ENCODE measurements at places on chromosomes 13 and 19.

- no peak for DNase-seq
Observed at GRCh38 chr13:74979703-74980102, 502.3 kb downstream of the TBC1D4 start.

DNA sequence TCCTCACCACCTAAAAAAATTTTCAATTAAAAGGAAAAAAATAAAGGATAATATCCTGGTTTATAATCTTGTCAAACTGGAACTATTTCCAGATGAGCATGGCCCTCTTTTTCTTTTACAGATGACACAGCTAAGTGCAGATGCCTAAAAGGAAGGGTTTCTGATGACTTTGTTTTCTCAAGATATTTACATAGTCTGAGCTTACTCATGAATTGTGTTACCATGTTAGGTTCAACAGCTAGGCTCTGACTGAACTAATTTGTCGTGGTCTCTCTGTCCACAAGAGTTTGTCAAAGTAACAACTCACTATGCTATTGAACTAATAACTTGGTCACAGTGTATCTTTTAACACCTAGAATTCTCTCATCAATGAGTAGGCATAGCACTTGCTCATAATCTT, 780.8 kb downstream of the GPC5 start:
- no peak for DNase-seq

DNA sequence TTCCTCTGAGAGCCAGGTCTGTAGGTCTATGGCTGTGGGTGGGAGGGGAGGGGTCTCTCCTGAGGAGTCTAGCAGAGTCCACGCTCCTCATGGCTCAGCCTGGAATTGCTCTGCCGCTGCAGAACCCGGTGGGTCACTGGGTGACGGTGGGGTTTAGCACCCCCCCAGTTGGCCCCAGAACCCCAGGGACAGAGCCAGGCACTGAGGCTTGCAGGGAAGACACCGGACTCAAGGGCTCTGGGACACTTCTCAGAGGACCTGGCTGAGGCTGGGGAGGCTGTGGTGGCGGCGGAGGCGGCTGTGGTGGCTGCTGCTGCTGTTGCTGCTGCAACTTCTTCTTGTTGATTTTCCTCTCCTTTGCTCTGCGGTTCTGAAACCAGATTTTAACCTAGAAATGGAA, 6.1 kb downstream of the CDX2 start:
- no peak for DNase-seq

DNA sequence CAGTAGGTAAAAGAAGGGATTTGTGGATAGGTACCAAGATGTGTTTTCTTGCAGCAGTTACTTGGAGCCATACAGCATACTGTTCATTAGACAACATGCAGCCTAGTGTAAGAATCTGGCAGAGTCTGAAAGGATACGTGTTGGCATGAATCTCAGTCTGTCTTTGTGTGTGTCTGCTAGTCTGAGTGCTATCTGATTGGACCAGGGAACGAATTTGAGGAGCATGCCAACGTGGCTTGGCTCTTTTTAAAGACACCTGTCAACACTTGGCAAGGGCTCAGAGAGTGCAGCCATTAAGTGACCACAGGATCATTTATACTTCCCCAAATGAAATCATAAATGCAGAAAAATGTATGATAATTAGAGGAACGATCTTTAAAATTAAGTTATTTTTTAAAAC, 27.6 kb upstream of the ATXN8OS start:
- DNase-seq: no peak

- no peak for DNase-seq
Observed at GRCh38 chr19:40626918-40627317, 25.7 kb downstream of the LTBP4 start.

- no peak for DNase-seq
Observed at GRCh38 chr19:4501691-4502090, 16.6 kb downstream of the PLIN4 start.

- no peak for DNase-seq
Observed at GRCh38 chr13:68214691-68215415, 984.7 kb upstream of the PCDH9 start.

- no peak for DNase-seq
Observed at GRCh38 chr19:30204721-30205120, 167.5 kb upstream of the ZNF536 start.

DNA sequence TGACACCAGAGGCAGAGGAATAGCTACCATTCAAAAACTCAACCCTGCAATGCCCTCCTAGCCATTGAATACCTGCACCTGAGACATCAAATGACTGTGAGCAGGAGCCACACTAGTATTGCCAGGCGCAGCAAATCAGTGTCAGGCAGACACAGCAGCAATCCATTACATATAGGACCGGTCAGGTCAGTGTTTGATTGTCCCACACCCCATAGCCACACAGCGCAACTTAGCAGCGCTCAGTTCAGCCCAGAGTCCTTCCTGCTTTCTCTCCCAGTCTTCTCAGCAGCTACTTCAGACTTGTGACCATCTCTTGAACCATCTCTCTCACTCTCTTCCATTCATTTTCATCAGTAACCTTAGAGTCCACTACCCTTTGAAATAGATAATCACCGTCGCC, 181.6 kb upstream of the GPR12 start:
- DNase-seq: no peak

DNA sequence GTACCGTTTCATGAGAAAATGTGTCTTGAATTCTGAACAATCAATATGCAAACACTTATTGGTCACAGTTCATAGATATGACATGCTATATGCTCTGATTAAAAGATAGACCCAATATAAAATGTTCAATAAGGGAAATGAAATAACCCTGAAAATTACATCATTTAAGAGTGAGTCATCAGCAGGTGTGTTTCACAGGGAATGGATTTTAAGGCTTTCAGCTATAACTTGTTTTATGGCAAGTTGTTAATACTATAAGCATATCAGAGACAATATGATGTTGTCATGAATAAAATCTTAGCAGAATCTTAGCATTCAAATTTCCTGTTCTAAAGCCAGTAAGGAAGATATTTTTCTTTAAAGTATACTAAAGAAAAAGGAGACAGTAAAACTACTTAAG, 483.4 kb upstream of the PCDH9 start:
- DNase-seq: no peak

- DNase-seq: no peak
Observed at GRCh38 chr13:42041684-42042035, 6.8 kb upstream of the DGKH start.

DNA sequence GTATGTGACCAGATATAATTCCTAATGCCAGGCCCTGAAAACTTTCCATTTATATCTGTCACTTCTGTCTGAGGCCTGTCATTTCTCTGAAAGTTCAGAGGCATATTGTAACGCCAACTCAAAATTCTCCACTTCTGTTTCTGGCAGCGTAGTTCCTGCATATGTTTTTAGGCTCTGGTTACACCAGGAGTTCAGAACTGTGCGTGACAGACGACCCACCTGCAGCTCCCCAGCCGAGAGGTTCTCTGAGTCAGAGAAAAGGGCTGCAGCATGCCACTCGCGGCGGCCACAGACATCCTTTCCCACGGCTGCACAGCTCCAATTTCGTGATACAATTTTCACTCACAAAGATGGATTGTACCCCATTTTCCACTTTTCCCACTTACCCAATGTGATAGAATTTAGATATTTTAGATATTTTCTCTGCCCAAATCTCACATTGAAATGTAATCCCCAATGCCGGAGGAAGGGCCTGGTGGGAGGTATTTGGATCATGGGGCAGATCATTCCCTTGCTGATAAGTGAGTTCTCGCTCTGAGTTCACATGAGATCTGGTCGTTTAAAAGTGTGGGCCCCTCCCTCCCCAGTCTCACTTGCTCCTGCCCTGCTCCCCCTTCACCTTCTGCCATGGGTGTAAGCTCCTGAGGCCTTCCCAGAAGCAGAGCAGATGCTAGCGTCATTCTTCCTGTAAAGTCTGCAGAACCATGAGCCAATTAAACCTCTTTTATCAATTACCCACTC, 308.1 kb downstream of the LIG4 start:
- DNase-seq: no peak

GRCh38 chr13:111230385-111230930, 90.0 kb upstream of the TEX29 start:
- DNase-seq: no peak

GRCh38 chr13:80436571-80437169, 95.7 kb upstream of the SPRY2 start:
- no peak for DNase-seq

GRCh38 chr13:78772933-78773332, 114.0 kb upstream of the OBI1 start:
- DNase-seq: no peak

DNA sequence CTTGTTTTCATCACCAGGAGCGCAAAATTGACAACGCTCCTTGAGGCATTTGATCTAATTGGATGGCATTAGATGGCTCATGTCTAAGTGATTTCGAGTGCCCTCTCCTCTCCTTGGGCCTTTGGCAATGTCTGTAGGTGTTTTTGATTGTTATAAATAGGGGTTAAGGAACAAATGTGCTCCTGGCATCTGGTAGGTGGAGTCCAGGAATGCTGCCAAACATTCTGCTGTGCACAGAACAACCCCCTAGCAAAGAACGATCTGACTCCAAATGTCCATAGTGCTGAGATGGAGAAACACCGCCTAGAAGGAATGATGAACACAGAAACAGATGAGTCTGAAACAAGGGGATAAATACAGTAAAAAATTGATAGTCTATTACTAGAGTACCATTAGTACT, 68.0 kb upstream of the C1QTNF9B start:
- DNase-seq: no peak

DNA sequence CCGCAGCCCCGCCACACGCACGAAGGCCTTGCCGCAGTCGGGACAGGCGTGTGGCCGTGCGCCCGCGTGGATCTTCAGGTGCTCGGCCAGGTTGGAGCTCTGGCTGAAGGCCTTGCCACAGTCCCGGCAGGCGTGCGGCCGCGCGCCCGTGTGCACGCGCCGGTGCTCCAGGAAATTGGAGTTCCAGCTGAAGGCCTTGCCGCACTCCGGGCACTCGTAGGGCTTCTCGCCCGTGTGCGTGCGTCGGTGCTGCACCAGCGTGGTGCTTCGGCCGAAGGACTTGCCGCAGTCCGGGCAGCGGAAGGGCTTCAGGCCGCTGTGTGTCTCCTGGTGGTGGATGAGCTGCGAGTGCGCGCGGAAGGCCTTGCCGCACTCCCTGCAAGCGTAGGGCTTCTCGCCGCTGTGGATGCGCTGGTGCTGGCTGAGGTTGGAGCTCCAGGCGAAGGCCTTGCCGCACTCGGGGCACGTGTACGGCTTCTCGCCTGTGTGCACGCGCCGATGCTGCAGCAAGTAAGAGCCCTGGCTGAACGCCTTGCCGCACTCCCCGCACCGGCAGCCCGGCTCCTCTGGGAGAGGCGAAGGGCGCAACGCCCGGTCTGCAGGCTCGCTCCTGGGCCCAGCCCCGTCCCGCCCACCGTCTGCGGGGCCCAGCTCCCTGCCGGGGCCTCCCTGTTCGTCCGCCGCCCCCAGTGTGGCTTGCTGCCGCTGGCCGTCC, 3.6 kb upstream of the A1BG start:
- no peak for DNase-seq

GRCh38 chr13:32811297-32811800, 204.9 kb upstream of the KL start:
- no peak for DNase-seq

DNA sequence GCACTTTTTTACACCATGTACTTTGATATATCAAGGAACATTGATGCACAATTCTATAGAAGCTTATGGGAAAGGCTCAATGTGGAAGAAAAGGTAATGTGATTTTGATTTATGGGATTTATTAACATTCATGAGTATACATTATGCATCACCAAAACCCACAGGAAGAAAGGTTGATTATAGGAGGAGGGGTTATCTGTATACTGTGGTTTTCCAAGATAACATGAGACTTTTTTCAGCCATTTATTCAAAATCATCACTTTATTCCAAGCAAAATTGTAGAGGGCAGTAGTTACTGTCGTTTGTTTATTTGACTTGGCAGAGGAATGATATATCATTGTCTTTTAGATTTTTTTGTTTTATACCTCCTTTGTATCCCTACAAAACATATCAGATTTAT, 54.9 kb downstream of the WDFY2 start:
- DNase-seq: no peak

DNA sequence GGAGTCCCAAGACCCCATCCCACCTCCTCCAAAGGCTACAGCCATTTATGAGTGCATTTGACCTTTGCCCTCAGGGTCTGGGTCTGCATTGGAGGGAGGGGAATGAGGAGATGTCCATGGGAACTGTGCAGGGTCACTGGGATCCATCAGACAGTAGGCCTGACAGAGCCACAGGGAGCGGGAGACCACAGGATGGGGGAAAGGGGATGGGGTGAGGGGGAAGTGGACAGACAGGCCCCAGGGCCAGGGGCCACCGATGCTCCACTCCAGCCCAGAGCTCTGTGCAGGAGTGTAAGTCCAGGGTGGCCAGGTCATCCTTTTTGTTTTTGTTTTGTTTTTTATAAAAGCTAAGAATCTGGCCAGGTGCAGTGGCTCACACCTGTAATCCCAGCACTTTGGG, 82.5 kb downstream of the CHST8 start:
- DNase-seq: no peak

- DNase-seq: peak; percentile 42
Observed at GRCh38 chr19:41626877-41627276, at the start of gene CEACAM4. Gene CEACAM4 (minus strand): TSS chr19:41627074. CDS start chr19:41626963, 111 bp downstream.

DNA sequence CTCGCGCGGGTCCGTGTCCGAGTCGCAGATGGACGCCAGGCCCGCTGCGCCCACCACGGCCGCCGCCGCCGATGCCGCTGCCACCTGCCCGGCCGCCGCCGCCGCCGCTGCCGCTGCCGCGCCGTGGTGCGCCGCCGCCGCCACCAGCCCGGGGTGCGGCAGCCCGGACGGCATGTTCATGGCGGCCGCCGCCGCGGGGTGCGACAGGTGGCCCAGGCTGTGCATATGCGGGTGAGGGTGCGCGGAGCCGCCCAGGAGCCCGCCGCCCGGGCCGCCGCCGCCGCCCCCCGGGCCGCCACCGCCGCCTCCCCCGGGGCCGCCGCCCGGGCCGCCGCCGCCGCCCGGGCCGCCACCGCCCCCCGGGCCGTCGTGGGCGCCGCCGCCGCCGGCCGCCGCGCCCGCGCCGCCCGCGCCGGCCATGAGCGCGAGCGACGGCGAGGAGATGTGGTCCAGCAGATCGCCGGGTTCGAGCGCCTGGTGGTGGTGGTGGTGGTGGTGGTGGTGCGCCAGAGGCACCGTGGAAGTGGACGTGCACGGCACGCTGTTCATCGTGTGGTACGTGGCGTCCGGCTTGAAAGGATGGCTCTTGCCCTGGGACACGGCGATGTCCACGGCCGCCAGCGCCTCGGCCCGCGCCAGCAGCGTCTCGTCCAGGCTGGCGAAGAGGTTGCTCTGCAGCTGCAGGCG, 1.3 kb downstream of the POU4F1 start:
- DNase-seq: no peak

DNA sequence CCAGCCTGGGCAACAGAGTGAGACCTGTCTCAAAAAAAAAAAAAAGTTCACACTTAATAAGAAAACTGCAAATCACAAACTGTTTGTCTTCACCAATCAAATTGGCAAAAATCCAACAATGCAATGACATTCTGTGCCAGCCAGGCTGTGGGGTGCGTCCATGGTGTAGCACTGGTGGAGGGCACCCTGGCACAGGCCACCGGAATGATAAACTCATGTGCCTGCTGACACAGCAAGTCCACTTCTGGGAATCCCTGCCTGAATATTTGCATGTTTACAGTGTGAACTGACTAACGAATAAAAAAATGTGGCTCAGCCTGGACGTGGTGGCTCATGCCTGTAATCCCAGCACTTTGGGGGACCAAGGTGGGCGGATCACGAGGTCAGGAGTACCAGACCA, 1.6 kb upstream of the LRRC25 start:
- DNase-seq: no peak
